ENCODE measurements at places on chromosomes 2 and 18.

- DNase-seq: no peak
Measured at GRCh38 chr2:227812001-227812400, 1.6 kb upstream of the CCL20 start.

DNA sequence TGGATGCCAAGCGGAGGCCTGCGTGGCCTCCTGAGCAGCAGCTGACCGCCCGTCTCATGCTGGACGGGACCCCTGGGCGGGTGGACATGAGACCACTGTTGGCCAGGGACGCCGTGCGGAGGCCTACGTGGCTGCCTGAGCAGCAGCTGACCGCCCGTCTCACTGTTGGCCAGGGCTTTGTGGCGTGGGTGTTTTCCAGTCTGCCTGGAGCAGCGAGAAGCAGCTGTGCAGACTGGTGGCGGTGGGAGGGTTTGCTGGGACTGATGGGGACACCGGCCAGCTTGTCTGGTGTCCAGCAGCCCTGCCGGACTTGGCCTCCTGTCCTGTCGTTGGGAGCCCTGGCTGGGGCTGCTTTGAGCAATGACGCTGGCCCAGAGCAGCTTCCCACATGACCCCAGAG is 5.8 kb upstream of the D2HGDH start:
- DNase-seq: no peak

GRCh38 chr2:53188851-53189510 is 578.6 kb upstream of the CHAC2 start:
- no peak for DNase-seq

DNA sequence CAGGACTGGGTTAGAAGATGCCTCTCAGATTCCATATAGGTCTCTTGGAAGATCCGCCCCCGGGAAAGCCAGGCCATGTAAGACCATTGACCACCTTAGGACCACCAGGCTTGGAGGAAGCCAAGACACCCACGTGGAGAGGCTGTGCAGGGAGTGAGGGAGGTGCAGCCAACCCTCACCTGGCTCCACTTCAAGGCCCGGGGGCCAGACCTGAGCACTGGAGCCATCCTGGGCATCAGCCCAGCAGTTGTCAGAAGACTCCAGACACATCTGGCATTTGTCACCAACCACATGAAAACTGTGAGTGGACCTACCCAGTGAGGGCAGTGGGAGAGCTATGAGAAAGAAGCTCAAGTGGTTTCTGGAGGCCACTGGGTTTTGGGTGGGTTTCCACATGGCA is 214.4 kb downstream of the MYT1L start:
- no peak for DNase-seq

DNA sequence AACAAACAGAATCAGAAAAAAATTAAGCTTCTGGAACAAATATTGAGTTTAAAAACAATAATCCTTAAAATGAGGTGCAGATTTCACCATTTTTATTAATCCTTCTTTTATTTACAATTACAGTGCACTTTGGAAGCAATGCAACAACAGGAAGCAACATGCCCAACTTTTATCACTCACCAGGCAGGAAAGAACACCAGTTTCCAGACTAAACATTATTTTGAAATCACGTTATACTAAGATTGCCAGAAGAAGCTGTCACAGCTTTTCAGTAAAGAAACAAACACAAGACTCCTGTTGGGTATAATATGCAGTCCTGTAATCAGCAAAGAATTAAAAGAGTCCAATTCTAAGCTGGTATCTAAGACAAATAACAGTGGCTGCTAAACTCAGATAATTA is 137.9 kb upstream of the ZC3H15 start:
- no peak for DNase-seq

GRCh38 chr2:177398290-177398683 is 5.7 kb downstream of the AGPS start:
- DNase-seq: no peak

DNA sequence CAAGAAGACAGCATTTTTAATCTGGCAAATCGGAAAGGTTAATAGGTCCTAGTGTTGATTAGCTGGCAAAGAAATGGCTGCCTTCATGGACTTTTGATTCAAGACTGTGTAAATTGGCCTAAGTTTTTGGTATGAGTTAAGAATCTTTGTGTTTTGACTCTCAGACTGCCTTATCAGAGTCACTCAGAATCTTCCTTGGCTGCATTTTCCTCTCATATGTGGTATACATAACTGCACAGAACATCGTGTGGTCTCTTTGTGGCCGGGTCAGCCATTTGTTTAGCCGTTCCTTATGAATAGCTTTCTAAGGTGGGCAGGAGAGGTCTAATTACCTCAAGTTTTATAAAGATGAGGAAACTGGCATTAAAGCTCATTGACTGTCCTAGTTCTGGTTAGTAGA is 30.1 kb downstream of the CAB39 start:
- no peak for DNase-seq

DNA sequence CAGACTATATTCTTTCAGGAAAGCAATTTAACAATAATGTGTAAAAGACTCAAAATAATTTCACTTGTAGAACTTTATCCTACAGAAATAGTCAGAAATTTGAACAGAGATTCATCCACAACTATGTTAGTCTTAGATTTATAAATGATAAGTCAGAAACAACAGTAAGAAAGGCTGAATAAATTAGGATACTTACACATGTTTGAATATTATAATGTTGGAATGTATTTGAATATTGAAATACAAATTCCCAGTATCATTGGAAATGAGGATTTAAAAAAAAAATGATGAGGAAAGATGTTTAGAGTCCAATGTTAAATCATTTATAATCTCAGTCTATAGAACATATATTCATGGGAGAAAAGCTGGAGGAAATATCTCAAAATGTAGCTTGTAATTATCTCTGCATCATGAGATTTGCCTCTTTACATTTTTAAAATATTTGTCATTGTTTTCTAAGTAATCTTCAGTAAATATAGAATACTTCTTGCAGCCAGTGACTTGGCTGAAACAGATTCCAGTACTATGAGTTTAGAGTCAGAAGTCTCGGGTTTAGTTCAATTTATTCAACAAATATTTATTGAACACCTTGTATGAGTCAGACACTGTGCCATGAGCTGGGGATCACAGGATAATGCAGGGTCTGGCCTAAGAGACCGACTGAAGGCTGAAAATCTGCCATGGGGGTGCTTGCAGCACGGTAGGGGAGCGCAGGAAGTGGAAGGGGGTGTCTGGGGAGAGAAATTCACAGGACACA is 32.3 kb downstream of the CXCR4 start:
- DNase-seq: no peak

- DNase-seq: no peak
Measured at GRCh38 chr2:100630473-100630977, 67.7 kb downstream of the PDCL3 start.

Measured in H1 (cell line).